NCI-H1930 (cell line): ENCODE measurements at places on chromosomes 13 and 19.
A peak's percentile ranks its signal among the peaks of the same experiment; 100 is the strongest.

DNA sequence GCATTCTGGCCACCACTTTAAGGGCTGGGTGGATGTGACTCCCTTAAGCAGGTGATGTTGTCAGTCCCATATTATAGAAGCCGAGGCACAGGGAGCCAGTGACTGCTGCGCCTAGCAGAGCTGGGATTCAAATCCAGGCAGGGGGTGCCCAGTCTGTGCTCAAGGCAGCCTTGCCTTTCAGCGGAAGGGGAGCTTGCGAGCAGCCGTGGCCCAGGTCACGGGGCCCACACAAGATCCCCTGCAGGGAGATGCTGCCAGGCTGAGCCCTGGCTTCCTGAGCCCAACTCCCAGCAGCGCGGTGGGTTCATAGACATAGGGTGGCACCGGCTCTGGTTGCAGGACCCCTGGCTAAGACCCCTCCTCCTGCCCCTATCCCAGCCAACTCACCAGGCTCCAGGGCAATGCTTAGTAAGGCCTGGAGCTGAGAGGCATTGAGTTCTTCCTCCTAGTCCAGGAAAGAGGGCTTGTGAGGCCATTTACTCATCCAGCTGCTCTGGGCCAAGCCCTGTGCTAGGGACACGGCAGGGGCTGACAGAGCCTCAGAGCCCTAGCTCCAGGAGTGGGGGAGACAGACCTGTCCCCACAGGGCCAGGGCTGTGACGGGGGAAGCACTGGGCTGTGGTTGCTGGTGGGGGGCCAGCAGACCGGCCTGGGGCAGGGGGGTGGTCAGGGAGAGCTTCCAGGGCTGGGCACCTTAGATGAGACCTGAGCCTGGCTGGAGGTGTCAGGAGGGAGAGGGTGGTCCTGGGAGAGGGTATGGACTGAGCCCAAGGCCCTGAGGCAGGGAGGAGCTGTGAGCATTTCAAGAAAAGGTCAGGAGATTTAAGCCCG lies 9.6 kb downstream of the CAPN12 start:
- DNase-seq, result no peak

- DNase-seq, result no peak
Observed at GRCh38 chr13:97133955-97134354, 88.2 kb upstream of the MBNL2 start.

DNA sequence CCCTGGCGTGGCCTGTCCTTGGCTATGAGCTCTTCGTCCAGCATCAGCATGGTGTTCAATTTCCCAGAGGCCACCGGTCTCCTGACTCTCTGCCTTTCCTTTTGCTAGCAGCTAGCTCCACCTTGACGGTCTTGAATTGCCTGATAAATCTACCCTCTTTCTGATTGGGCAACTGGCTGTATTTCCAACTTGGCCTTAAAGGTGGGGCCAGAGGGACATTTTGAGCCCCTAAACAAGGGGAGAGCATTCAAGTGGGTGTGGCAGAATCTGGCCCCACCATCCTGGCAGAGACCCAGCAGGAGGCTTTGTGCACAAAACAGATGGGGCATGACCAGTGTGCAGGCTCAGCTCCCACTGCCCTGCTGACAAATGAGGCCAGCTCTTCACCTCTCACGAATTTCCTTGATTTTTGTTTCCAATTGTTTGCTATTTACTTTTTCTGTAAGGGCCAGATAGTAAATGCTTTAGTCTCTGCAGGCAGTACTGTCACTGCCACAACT lies 148.9 kb upstream of the VSTM2B start:
- no peak for DNase-seq

DNA sequence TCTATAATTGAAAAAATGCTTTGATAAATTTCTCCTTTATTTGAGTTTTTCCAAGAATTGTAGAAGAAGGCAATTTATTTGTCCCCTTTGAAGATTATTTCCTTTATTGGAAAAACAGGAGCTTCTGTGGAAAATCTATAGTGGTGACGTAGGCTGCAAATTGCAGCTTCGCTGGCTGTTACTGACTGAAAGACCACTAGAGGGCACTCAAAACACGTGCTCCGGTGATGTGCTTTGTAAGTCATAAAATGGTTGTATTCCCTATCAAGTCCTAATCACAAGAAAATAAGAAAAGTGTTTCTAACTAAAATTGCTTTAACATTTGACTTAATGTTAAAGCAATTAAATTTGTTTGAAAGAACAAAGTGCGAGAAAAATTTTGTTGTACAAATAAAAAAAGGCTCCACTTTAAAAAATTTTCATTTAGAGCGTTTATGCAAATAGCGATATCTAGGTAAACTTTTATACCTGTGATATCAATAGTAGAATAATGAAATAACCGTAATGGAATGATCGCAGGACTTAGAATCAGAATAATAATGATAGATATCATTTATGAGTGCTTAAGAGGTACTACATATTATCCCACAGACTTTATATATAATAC lies 638.2 kb upstream of the SPRY2 start:
- DNase-seq, result peak; percentile 24

DNA sequence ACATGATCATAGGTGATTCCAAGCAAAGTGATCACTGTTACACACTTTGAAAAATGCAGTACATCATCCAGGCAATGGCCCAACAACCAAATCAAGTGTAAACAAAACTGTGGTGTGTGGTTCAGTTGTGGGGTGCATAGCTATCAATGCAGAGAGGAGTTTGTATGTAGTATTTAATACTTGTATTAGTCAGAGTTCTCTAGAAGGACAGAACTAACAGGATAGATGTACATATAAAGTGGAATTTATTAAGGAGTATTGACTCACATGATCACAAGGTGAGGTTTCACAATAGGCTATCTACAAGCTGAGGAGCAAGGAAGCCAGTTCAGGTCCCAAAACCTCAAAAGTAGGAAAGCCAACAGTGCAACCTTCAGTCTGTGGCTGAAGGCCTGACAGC lies 249.3 kb upstream of the HTR2A start:
- no peak for DNase-seq

- no peak for DNase-seq
Observed at GRCh38 chr19:5586300-5587070, 18.7 kb upstream of the TINCR start.

DNA sequence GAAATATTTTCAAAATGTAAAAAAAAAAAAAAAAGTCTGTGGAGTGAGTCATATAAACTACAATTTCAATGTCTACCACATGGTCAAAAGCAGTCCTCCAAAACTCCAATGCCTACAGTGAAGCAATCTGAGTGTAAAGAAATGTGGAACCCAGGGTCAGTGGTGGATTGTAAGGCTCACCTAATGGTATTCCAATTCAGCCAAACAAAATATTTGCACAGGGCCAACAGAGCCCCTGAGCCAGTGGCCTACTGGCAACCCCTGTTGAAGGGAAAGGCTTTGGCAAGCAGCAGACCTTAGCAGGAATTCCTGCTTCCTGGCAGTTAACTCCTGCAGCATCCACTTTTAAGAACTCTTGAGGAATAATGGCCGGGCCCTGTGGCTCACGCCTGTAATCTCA lies 3.4 kb downstream of the DNMT1 start:
- DNase-seq, result no peak

DNA sequence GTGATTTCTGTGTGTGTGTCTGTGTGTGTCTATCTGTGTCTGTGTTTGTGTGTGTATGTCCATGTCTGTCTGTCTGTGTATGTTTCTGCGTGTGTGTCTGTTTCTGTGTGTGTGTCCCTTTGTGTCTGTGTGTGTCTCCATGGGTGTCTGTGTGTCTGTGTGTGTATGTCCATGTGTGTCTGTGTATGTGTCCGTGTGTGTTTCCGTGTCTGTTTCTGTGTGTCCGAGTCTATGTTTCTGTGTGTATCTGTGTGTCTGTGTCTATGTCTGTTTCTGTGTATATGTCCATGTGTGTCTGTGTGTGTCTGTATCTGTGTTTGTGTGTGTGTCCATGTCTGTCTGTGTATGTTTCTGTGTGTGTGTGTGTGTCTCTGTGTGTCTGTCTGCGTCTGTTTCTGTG lies 276.3 kb upstream of the SOX1 start:
- no peak for DNase-seq

GRCh38 chr19:517721-518597 lies 10.7 kb downstream of the TPGS1 start:
- DNase-seq, result no peak

GRCh38 chr13:20460761-20461160 lies 64.9 kb downstream of the CRYL1 start:
- no peak for DNase-seq

- no peak for DNase-seq
Observed at GRCh38 chr13:53136554-53137215, 108.1 kb downstream of the OLFM4 start.

- no peak for DNase-seq
Observed at GRCh38 chr19:11359421-11359820, 4.2 kb downstream of the PLPPR2 start.

GRCh38 chr13:79320433-79320832 lies 85.6 kb downstream of the RBM26 start:
- DNase-seq, result no peak

- no peak for DNase-seq
Observed at GRCh38 chr19:18093439-18094161, 4.0 kb upstream of the MAST3 start.

- no peak for DNase-seq
Observed at GRCh38 chr19:47243364-47243775, 12.4 kb upstream of the BBC3 start.

DNA sequence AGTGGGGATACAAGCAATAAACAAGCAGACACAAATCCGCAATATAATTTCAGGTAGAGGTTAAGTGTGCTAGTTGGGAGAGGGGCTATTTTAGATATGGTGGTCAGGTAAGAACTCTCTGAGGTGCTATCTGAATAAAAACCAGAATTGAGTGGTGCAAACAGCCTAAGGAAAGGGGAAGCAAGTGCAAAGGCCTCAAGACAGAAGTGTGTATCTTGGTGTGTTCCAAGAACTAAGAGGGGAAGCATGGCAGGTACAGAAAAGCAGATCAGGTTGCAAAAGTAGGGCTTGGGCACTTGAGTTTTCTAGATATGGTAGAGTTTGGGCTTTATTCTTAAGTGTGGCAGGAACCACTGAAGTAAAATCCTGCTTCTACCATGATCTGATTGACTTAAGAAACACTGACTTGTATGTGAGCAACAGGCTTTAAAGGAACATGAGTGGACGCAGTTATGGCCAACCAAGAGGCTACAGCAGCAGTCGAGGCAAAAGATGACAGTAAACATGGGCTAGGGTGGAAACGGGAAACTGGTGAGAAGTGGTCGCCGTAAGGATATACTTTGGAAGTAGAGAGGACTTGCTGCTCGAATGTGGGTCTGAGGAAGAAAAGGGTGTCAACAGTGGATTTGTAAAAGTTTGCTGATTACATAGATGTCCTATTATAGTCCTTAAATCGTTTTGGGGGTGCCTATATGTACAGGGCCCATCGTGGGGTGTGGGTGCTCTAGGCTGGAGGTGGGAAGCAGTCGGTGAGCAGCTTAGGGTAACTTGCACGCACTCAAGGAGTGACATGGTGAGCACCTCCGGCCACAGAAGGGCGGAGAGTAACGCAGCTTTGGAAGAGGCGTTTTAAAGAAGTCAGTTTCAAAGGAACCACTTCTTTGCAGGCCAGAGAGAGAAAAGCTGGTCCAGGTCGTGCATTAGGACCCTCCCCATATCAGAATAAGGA lies 677 bp downstream of the TGDS start:
- DNase-seq, result no peak

DNA sequence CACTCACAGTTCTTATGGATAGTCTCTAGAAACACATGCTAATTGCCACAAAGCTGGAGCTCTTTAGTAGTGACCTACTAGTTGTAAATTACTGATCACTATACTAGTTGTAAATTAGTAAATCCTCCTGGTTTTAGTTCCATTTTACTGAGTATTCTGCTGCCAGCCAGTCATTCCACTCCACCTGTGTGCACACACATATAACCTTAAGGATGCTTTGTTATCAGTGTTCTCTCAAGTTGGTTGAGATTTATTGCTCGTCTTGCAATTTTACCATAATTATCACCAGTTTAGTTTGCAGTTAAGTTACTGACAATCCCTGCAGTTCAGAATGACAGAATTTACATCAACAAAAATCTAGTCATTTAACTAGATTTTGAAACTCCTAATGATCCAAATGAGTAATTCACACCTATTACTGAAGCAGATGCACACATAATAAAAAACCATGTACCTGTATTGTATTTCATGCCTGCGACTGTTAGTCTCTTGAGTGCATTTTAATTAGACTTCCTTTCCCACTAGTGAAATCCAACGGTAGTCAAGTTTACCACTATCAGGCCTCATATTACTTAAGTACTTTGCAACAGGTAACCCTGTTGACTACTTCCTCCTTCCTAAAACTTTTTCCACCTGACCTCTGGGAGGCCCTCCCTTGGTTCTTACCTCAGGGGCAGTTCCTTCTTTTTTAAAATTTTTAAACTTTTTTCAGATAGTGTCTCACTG lies 7.6 kb downstream of the TPT1 start:
- no peak for DNase-seq

- peak; percentile 95 for DNase-seq
Observed at GRCh38 chr19:48752496-48753365, at the start of gene FUT1. FUT1 (minus strand) TSS chr19:48752641; CDS start chr19:48751281, 1,360 bp downstream.

GRCh38 chr19:16896146-16897028 lies 7.6 kb downstream of the F2RL3 start:
- DNase-seq, result no peak

DNA sequence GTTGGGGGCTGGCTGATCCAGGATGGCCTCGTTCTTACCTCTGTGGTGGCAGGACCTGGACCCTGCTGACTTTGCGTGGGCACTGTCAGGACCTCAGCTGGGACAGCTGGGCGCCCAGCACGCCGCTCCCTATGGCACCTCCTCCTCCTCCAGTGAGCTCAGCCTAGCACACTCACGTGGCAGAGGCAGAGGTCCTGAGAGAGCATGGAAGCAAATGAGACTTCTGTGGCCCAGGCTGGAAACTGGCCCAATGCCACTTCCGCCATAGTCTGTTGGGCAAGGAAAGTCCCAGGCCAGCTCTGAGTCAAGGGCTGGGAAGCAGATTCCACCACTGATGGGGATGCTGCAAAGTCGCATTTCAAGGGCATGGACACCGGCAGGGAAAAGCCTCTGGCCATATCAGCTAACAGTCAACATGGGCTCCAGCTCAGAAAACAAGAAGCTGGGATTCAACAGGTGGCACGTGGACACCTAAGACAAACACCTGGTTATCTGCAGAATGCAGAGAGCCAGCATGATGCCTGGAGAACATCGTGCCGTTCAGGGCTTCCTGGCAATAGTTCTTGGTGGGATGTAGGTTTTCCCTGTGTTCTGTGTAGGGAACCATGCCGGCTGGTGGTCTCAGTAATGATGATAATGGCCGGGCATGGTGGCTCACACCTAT lies 16.7 kb downstream of the MYBPC2 start:
- DNase-seq, result no peak

GRCh38 chr13:103287659-103288058 lies 221.4 kb upstream of the SLC10A2 start:
- DNase-seq, result no peak

DNA sequence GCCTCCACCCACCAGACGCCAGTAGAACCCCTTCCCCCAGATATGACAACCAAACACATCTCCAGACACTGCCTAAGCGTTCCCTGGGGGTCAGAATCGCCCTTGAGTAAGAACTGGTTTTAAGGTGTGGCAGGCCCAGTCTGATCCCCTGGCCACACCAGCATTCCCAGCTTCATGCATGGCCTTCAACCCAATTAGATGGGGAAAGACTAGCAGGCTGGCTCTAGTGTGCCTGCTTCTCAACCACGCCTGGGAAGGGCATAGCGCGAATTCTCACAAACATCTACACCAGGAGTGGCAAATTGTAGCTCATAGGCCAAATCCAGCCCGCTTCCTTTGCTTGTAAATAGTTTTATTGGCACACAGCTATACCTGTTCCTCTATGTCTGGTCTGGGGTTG lies 13.6 kb downstream of the HAUS8 start:
- no peak for DNase-seq
